Activated CD4-positive, alpha-beta T cell treated with anti-CD3 and anti-CD28 coated beads, Interleukin-10, Interleukin-2, amounts not matched to agents 100 ng/mL and 50 ng/mL, durations not matched to agents 16 hours and 8 hours (primary cell): ENCODE measurements at places on chromosomes 2 and 18.
A peak's percentile ranks its signal among the peaks of the same experiment; 100 is the strongest.

GRCh38 chr2:138877421-138877820 is 97.2 kb upstream of the NXPH2 start:
- no peak for DNase-seq

DNA sequence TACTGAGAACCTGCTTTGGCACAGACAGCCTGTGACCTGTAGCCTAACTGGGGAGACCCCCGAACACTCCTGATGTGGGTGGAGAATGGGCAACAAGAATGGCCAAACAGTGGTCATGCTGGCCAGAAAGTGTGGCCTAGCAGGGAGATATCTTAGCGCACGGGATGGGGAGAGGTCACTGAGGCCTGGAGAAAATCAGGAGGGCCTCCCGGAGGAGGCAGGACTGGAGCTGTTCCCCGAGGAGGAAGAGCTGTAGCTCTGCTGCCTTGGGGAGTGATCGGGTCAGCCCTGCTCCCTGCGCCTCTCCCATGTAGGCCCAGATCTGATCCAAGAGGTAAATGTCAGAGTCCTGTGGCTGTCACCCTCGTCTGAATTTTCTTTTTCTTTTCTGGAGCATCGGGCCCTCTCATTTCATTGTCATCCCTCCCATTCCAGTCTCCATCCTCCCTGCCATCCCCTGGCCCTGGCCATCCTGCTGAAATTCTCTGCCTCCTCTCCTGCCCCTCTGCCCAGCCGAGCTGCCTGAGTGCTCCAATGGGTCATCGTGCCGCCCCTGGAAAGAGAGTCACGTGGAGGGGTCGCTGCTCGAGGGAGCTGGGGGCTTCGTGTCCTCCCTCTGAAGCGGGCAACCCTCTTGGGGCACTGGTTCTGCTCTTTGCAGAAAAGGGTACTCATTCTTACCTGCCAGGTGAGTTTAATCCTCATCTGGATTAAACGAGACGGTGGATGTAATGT is 242.9 kb downstream of the HAUS1 start:
- DNase-seq = no peak

DNA sequence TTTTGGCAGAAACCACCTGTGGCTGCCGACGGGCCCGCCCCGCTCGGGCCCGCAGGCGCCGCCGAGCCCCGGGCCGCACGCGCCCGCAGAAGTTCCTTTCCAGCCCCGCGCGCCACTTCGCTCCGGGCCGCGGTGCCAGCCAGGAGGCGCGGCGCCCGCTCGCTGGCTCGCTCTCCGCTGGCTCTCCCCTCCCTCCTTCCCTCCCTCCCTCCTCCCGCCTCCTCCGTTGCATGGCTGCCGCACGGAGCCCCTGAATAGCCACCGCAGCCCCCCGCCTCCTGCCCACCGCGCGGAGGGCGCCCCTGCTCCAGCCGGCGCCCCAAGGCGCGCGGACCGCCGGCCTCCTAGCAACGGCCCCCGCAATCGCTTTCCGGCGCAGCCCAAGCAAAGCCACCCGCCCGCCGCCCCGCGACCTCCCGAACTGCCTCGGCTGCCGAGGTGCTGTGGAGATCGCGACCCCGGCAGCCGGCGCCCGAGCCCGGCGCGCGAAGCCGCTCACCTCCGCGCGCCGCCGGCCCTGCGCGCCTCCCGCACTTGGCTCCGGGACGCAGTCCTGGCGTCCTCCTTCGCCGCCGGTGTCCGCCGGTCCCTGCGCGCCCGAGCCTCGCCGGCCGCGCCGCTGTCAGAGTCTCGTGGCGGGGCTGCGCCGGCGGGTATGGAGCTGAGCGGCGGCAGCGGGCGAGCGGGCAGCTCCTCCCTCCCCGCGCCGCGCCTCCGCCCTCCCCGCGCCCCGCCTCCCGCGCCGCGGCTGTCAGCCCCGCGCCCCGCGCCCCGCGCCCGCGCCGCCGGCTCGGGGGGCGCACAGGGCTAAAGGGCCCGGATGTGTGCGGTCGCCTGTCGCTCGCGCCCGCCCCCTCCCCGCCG is at the start of gene ZBTB7C:
Gene ZBTB7C, minus strand, starts transcription at position 657 of the 864 bp plus-strand sequence.
- DNase-seq = peak; percentile 13

- no peak for DNase-seq
These were observed 328.9 kb downstream of the CLIP4 start for GRCh38 chr2:29444150-29444549.

- DNase-seq = no peak
These were observed 198.9 kb downstream of the BCL2 start for GRCh38 chr18:63120620-63121019.

GRCh38 chr2:232857158-232857563 is 12.9 kb upstream of the SNORC start:
- DNase-seq = no peak

- no peak for DNase-seq
These were observed 49.0 kb upstream of the DSG1 start for GRCh38 chr18:31268985-31269406.

- DNase-seq = no peak
These were observed 63.7 kb downstream of the TWIST2 start for GRCh38 chr2:238911376-238912227.
